ENCODE measurements at places on chromosomes 6 and 20.

GRCh38 chr20:25203871-25204320, 8.4 kb downstream of the ENTPD6 start:
- DNase-seq: no peak

DNA sequence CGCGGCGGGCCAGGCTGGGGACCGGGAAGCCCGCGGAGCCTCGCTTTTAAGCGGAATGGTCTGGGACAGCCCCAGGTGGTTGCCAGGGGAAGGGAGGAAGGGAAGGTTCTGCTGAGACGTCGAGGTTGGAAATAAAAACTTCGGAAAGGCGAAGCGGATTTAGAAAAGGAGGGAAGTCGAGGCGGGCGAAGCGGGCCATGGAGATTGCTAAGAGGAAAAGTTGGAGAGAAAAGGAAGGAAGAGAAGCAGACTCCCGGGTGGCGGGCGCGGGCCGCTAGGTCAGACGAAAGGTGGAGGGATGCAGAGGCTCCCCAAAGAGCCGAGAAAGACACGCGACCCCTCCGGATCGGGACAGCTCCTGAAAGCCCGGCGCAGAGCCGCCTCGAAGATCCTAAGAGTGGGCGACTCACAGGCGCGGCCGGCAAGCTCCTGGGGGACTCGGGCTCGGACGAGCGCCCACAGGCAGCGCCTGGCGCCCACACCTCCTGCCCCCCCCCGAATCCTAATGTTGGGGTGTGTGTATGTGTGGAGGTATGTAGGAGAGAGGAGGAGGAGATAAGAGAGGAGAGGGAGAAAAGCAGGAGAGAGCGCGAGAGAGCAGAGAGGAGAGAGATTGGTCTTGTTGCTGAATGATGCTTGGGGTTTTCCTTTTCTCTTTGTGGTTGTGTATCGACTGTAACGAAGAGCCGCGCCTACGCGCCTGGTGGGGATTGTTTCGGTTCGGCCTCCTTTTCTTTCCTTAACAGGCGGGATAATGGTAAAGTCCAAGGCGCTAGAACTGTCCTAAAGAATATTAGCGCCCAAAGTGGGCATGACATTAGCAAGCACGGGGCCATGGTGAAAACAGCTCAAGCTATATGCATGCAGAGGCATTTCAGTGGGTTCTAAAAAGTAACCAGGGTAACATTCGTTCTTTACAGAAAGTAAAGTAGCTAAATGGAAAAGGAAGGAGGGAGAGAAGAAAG, 1.5 kb downstream of the TFAP2B start:
- DNase-seq: no peak

GRCh38 chr20:34774886-34775285, 50.6 kb downstream of the NCOA6 start:
- no peak for DNase-seq

DNA sequence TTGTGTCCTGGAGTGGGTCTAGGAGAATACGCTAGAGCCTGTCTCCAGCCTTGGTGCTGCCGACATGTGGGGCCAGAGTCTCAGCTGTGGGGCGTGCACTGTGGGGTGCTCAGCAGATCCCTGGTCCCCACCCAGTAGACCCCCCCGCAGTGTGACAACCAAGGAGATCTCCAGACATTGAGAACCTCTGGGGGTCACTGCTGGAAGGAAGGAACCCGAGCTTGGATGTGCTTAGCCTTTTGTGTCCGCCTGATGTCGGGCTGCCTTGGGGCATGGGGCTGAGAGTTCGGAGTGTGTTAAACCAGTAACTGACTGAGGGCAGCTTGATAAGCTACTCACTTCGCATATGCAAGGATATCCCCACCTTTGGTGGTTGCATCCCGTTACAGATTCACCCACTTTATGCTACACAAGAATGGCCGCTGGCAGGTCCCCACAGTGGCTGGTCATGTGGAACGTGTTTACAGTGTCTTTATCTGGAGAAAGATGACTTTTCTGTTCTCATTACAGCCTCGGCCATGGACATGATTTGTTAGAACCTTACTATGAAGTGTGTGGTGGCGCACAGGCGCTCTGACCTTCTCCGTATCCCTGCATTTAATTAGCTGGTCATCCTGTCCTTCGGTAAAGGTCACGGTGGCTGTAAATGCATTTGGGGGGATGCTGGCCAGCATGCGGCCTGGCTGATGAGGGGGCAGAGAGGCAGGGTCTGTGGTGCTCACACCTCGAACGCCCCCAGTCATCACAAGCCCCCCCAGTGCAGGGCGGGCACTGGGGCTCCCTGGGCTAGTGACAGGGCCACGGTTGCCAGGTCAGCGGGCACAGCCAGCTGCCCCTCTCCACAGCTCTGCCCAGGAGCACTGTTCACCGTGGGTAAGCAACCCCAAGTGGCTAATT, 366.8 kb downstream of the TAF4 start:
- no peak for DNase-seq

DNA sequence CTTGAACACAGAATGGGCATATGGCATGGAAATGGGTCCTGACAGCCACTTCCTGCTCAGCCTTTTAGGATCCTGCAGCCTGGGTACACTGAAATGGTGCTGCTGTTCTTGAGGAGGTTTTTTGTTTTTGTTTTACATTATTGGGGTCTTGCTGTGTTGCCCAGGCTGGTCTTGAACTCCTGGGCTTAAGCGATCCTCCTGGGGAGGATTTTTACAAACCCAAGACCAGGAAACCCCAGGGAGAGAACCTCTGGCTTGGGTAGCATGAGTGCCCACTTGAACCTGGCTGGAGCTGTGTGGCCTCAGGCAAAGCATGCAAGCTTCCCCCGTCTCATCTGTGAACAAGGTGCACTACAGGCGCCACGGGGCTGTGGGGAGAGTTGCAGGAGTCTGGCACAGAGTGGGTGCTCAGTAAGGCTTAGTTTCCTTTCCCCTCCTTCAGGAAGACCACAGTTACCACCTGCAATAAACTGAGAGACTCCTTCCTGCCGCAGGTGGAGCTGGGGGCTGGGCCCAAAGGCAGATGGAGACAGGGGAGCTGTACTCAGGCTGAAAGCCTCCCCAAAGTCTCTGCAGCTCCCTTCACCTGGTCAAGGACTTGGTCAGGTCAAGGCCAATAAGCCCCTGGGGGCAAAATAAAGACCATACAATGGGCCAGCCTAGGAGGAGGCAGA, 1.8 kb downstream of the SLA2 start:
- DNase-seq: peak; percentile 47

DNA sequence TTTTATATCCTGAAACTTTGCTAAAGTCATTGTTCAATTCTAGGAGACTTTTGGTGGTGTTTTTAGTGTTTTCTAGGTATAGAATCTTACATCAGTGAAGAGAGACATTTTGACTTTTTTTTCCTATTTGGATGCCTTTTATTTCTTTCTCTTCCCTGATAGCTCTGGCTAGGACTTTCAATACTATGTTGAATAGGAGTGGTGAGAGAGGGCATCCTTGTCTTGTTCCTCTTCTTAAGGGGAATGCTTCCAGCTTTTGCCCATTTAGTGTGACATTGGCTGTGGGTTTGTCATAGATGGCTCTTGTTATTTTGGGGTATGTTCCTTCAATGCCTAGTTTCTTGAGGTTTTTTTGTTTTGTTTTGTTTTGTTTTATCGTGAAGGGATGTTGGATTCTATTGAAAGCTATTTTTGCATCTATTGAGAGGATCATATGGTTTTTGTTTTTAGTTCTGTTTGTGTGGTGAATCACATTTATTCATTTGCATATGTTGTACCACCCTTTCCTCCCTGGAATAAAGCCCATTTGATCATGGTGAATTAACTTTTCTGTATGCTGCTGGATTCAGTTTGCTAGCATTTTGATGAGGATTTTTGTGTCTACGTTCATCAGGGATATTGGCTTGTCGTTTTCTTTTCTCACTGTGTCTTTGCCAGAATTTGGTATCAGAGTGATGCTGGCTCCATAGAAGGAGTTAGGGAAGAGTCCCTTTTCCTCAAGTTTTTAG, 540.1 kb upstream of the FLRT3 start:
- no peak for DNase-seq

- DNase-seq: no peak
Observed at GRCh38 chr20:5191829-5192569, 65.2 kb downstream of the CDS2 start.

- no peak for DNase-seq
Observed at GRCh38 chr6:145199961-145200360, 535.4 kb downstream of the EPM2A start.

DNA sequence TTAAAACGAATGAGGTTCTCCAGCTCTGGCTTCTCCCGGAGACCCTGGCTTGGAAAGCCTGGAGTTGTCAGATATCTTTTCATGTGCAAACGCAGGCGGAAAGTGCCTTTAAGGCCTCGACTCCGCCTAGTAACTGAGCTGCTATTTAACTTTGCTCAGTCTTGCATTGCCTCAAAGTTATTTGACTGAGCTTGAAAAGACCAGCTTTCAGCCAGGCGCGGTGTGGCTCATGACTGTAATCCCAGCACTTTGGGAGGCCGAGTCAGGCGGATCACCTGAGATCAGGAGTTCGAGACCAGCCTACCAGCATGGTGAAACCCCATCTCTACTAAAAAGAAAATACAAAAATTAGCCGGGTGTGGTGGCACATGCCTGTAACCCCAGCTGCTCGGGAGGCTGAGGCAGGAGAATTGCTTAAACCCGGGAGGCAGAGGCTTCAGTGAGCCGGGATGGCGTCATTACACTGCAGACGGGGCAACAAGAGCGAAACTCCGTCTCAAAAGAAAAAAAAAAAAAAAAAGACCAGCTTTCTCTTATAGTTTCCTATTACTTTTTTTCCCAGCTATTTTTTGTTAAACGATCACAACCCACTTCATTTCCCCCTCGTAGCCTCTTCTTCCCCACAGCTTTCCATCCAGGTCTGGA, 1.9 kb downstream of the GCNT2 start:
- DNase-seq: no peak

GRCh38 chr6:17013701-17014100, 88.1 kb upstream of the STMND1 start:
- DNase-seq: no peak

DNA sequence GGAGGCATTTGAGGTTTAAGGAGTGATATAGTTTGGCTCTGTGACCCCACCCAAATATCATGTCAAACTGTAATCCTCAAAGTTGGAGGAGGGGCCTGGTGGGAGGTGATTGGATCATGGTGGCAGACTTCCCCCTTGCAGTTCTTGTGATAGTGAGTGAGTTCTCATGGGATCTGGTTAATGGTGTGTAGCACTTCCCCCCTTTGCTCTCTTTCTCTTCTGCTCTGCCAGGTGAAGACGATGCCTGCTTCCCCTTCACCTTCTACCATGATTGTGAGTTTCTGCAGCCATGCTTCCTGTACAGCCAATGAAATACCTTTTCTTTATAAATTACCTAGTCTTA, 1.7 kb upstream of the HDDC2 start:
- DNase-seq: no peak

- no peak for DNase-seq
Observed at GRCh38 chr20:46081074-46081473, 8.7 kb downstream of the NCOA5 start.

GRCh38 chr20:59346061-59346460, 45.6 kb downstream of the EDN3 start:
- no peak for DNase-seq

DNA sequence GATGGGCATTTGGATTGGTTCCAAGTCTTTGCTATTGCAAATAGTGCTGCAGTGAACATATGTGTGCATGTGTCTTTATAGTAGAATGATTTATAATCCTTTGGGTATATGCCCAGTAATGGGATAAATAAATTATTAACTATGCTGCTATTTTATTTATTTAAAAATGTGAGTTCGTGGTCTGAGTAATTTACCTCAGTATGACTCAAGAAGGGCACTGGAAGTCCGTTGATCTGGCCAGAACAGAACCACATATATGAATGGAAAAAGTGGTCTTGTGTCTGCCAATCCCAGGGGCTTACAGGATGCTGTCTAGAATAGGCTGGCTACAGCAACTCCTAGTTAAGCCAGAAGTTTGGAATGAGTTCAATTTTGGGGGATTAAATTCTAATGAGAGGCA, 27.6 kb upstream of the HLA-C start:
- DNase-seq: no peak

DNA sequence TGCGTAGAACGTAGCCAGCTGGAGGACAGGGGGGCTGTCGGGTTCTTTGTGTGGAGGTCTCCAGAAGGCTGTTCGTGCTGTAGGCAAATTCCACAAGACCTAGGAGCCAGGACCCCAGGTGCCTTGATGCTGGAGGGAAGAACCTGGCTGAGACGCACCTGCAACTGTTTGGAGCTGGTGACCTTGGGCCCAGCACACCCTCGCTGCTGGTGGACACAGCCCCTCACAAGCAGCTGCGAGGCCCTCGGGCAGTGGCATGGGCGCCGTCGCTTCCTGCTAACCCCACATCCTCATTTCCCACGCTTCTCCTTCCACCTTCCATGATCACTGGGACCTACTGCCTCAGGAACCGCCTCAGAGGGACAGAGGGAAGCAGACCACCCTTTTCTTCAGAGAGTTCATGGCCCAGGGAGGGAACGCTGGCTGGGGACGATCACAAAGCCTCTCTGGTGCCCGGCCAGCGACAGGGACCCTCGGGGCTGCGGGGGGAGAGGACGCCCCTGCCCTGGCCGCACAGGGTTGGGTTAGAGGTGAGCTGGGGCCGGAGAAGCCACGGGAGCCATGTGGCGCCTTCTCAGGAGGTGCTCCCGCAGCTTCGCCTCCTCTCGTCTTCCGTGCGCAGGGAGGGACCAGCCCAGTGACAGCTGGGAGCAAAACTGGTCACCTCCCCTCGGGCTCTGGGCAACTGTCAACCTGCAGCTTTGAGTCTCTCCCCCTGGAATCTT, 18.4 kb downstream of the DLL1 start:
- no peak for DNase-seq

DNA sequence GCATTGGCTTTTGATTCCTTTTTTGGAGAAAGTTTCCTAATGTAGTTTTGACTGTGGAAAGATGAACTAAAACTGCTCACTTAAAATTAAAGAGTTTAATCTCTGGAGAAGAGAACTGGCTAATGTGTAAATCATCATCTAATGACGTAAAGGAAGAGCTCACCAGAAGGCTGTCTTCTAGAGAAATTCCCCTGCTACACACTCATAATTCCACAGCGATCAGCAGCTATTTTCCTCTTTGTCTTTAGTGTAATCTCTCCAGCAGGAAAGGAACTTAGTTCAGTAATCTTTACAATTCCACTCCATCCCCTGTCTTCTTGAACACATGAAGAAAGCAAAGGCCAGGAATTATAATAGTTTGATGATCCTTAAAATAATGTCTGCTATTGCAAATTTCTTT, 15.8 kb downstream of the SPTLC3 start:
- DNase-seq: no peak

- DNase-seq: no peak
Observed at GRCh38 chr6:154249499-154250298, 106.9 kb downstream of the IPCEF1 start.

GRCh38 chr6:78243519-78243918, 590.7 kb downstream of the MEI4 start:
- DNase-seq: no peak

- no peak for DNase-seq
Observed at GRCh38 chr6:101956961-101957360, 563.5 kb downstream of the GRIK2 start.

Measured in stimulated activated CD4-positive, alpha-beta T cell treated with anti-CD3 and anti-CD28 coated beads, Interleukin-4, amount 100 ng/mL, for 48 hours (primary cell).